NCI-H226 (cell line): ENCODE measurements at places on chromosomes 4 and X.

- DNase-seq = no peak
These were observed 186.1 kb upstream of the SLITRK2 start for GRCh38 chrX:145631461-145631951.

DNA sequence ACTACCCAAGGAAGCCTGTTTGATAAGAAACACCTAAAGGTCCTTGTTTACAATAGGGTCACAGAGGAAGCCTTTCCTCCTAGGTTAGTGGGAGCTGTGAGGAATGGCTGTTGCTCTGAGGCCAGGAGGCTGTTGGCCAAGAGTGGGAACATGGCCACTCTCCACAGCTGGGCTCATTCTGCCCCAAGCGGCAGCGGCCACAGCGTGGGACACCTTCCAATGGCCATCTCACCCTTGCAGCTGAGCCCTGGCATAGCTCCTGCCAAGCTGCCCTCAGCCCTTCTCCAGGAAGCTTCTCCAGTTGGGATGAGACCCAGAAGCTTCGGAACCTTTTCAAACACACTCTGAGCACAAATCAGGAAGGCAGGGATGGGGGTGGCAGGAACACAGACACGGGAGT, 111.8 kb upstream of the MAP3K15 start:
- DNase-seq = no peak

DNA sequence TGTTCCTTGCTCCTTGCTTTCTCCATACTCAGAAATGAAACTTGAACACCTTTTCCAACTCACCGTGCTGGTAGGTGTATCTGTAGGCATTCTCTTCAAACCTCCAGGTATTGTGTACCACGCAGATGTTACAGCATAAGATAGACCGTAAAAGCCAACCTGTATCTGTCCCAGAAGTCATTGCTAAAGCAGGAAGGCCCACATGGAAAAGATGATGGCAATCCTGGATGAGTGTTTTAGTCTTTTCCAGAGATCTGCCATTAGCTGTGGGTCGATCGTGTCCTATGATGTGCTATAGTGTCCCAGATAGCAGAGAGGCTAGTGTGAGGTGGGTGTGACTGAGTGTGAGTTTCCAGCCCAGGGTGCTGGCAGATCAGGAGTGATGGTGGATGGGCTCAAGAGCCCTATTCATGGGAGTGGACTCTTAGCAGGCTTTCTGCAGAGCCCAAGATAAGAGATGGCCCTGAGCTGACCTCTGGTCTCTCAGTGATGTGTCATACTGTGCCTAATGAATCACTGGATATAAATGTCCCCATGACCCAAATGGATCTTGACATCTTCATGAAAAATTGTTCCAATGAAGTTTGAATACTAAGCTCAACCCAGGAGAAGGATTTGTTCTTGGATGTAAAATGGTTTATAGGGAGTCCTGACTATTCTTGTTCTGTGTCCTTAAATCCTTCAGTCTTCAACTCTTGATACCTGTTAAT, 69.1 kb upstream of the WDR1 start:
- DNase-seq = peak; percentile 15

DNA sequence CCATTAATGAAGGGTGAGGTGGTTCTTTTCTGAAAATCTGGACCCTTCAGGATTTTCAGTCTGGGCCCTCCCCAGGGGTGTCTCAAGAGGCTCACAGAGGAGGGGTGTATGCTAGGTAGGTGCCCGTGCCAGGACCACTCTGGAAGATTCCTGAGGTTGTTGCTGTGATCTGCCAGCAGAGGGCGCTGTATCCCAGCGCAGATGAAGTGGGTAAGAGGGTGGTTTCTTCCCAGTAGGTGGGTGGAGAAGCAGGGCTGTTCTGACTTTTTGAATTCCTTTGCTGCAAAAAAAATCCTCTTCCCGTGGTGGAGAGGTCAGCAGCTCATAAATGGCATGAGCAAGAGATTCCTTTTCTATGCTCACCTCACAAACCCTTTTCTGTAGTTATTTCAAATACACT, 51.1 kb downstream of the SCML1 start:
- DNase-seq = peak; percentile 11

DNA sequence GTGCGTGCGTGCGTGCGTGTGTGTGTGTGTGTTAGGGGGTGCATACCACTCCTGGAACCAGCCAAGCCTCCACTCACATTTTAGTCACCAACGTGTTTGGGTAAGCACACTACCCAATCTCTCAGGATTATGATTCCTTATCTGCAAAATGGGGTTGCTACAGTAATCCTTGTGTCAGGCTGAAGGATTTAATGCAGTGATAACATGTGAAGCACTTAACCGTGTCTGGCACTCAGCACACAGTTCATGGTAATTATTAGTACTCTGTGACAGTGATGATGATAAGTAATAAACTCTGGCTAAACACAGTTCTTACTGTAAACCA, 57.3 kb downstream of the CLDN22 start:
- no peak for DNase-seq

DNA sequence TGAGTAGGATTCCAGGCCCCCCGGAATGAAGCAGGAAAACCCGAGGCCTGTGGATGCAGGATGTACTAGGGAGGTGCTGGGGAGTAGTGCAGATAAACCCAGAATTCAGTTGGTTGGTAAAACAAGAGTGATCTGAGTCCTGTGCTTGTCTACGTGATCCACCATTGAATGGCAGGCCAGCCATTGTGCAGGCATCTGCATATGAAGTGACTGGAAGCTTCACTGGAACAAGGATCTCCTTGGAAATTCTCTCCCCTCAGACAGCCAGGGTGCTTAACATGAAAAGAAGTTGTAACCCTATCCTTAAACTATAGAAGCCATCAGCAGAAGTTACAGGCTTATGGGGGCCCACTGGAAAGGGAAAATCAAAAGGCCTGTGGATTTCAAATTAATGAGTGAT, 656 bp upstream of the GSPT2 start:
- no peak for DNase-seq

DNA sequence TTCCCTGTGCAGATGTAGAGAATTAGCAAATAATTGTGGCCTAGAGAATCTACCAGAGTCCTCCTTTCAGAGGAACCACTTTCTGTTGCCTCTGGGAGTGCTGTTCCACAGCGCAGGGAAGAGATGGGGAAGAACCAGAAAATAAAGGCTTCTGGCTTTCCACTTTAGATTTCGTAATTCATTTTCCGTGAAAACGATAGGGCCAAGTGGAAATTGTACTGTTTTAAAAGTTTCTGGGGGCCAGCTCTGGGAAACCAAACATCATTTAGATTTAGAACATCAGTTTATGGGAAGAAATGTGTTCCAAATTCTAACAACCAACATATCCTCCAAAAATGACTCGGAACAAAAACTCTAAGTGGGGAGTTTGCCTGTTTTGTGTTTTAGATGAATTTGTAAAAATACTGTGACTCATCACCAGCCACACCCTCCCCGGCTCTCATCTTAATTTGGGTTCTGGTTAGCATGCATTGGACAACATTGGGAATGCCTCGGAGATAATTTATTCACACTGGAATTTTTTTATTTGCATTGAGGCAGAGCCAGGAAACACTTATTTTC, 65.2 kb upstream of the LNX1 start:
- no peak for DNase-seq

DNA sequence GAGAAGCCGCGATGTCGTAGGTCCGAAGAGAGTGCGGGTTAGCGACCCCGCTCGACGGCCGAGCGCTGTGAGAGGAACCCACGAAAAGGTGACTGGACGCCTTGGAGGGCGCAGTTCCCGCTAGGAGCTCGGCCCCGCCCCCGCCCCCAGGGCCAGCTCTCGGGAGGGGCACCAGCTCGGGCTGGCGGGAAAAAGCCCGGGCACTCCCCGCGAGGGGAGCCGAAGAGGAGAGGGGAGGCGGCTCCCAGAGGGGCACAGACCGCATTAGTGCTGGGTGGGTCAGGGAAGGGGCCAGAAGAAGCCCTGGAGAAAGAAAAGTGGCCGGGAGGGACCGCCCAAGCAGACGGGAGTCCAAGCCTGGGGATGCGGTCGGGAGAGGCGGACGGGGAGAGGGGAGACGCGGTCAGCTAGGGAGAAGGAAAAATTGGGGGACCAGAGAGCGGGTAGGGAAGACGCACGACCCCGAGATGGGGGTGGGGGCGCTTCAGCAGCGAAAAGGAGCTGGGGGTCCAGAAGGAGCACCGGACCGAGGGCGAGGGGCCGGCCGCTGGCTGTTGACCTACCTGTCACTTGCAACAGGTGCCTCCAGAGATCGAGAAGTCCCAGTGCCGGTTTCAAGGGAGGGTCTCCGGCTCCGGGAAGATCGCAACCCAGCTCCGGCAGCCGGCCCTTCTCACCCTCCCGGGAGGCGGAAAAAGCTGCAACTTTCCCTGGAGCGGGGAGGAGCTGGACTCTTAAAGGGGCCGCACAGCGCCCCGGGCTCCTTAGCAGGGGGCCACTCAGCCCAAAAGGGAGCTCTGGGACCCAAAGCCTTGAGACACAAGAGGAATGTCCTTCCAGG, at the start of gene SYTL4:
SYTL4 (minus strand) TSS at position 681 of the 841 bp plus-strand sequence. CDS start 30,084 bp downstream, outside the sequence.
- no peak for DNase-seq

GRCh38 chr4:186190581-186191199, 677 bp upstream of the CYP4V2 start:
- DNase-seq = no peak

DNA sequence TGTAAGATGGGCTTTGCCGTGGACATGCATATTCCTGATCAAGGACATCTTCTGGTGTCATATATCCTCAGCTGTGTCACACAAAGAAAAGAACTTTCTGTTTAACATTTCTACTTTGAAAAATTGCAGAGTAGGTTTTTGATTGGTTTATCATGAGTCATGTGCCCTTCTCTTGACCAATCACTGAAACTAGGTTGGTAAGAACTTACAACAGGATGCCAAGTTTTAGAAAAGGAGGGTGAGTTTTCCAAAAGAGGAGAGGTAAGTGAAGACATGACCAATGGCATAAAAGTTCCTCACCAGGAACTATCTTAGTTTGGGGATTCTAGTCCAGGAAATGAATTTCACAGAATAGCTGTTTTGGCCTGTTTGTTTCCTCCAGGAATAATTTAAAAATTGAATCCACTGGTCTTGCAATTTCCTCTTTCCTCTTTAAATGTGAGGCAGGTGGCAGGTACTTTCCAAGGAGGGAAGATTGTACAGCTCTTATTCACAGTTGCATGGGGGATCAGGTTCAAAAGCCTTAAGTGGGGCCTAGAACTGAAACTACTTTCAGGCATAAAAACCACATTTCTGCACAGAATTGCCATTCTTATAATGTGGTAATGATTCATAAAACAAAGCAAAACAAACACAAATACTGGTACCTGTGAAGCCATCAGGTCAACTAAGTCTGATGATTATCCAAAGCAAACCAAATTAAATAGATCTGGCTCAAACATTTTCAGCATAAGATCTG, 1114.5 kb upstream of the LCORL start:
- no peak for DNase-seq

- no peak for DNase-seq
These were observed 7.7 kb downstream of the SASH3 start for GRCh38 chrX:129787336-129788055.

GRCh38 chrX:13536551-13536950, 32.9 kb upstream of the EGFL6 start:
- no peak for DNase-seq

DNA sequence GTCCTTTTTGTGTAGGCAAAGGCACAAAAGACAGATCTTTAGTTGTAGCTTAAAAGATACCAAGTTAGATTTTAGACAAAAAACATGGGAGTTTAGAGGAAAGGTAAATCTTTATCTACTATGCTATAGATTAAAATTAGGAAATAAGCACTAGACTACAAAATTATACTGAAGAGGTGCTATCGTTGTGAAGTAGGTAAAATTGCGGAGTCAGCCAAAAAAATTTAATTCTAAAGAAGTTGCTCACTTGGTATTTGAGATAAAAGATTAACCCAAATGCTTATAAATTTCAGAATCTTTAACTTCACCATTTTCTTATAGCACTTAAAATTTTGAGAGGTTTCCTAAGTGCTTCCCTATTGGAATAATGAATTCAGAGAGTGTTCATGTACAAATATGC, 604.1 kb downstream of the GRXCR1 start:
- no peak for DNase-seq

DNA sequence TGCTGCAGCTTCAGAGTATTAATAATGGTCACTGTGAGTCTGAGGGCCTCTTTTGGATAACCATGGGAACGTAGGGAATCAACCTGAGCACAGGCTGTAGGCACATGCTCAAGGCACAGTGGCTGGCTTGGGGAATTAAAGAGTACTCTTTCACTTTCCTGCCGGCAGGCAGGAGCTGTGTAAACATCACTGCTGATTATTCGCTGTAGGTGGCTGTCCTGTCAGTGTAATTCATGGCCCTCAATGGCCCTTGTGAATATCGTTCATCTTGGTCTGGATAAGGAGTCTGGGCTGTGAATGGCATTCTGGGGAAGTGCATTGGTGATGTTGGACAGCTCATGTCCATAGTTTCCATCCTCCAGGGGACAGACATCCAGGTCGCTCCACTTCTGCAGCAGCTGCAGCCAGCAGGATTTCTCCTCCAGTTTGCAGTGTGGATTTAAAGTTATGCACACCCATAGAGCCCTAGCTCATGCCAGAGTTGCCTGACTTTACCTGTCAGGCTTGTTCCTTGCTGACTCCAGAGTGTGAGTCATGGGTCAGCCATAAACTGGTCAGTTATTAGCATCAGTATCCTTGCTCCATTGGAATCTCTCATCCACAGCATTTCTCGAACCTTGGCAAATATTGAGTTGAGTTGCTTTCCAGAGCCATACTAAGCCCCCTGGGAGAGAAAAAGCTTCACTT, 43.0 kb downstream of the C4orf33 start:
- DNase-seq = no peak

DNA sequence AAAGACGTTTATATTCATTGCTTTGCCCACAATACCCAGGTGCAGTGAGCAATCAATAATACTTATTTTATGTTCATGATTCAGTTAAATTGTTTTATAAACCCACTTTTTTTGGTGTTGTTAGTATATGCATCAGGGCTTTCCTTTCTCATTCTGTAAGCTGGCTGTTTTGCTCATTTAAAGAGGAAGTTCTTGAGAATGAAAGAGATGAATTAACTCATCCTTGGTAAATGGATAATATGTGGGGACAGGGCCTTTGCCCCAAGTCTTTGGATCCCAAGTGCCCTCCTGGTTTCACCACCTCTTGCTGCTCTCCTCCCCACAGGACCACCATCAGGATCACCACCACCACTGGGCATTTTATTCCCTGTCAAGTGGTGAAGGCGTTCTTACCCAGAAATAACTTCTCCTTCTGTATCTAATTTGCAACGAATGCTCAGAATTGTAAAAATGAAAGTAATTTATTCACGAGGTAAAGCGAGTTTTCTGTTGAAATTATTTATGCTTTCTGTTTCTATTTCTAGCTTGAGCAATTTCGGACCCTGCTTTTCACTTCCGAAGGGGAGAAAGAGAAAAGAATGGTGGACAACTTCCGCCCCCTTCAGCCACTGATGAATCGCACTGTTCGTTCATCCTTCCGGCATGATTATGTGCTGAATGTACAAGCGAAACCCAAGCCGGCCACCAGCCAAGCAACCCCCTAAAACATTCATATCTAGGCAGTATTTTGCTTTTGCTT, 8.2 kb upstream of the ZRSR2 start:
- no peak for DNase-seq
